ENCODE measurements at places on chromosomes 5 and 9.

DNA sequence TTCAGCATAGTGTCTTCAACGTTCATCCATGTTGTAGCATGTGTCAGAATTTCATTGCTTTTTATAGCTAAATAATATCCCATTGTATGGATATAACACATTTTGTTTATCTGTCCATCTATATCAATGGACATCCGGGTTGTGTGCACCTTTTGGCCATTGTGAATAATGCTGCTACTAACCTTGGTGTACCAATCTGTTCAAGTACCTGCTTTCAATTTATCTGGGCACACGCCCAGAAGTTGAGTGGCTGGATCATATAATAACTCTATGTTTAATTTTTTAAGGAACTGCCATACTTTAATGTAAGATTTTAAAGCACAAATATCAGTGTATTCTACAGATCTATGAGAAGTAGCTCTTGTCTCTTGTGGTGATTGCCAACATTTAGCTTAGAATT lies 43.5 kb downstream of the SCAI start:
- no peak for DNase-seq

GRCh38 chr5:111747337-111747736 lies 9.7 kb downstream of the NREP start:
- DNase-seq: no peak

GRCh38 chr5:78334811-78335210 lies 25.6 kb upstream of the SCAMP1 start:
- no peak for DNase-seq

DNA sequence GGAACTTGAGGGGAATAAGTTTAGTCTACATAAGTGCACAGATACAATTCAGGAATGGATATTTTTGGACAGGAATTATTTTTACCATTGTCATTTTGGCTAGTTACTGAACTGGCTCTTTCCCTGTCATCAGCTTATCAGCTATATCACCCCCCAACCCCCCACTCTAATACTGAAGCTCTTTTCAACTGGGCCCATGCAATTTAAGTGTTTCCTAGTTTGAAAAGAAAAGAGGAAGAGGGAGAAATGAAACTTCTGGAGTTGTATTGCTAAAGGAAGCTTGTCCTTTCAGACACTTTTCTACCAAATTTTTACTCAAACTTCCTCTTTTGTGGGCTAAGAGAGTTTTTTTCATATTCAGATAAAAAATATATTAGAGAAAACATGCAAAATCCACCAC lies 18.5 kb upstream of the TIMD4 start:
- no peak for DNase-seq

- no peak for DNase-seq
Measured at GRCh38 chr9:77679088-77679487, 31.0 kb upstream of the GNA14 start.

- no peak for DNase-seq
Measured at GRCh38 chr5:74392711-74393351, 247.7 kb downstream of the ENC1 start.

GRCh38 chr9:101705135-101705661 lies 33.2 kb downstream of the GRIN3A start:
- no peak for DNase-seq

DNA sequence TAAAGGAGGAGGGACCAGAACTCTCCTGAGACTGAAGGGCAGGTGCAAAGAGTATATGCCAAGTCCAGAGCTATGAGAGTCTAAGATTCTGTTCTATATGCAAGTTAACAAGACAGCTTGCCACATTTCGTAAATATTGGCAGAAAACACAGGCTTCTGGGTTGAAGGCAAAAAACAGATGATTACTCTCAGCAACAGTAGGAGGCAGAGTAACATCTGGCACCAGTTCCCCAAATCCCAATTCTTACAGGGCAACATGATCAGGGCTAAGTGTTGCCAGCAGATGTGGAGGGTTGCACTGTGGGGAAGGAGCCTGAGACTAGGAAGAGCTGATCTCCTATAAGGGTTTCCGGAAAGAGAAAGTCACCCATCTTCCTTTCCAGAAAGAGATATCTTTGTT lies 179.4 kb downstream of the PJA2 start:
- no peak for DNase-seq

DNA sequence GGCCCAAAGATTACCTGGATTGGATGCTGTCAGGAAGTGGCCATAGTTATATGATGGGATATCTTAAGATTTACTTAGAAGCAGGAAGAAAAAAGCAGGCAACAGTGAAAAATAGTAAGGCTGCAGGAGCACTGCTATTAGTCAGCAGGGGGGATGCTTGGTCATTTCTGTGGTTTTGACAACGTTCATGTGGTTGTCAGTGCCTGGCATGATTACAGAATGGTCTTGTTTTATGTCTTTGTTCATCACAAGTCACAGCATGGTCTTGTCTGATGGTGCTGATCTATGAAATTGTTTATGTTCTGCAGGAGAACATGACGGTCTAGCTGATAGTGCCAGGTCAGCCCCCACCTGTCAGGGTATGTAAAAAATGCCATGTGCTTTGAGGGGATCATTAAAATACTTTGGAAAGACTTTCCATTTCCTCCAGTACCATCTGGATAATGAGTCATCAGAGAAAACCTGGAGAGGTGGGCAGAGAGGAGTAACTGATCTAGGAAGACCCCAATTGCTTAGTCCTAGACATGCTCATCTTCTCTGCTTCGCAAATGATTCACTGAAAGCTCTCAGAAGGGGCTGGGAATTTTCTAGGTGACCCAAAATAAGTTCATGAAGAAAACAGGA lies 48.5 kb downstream of the PLGRKT start:
- peak; percentile 23 for DNase-seq

DNA sequence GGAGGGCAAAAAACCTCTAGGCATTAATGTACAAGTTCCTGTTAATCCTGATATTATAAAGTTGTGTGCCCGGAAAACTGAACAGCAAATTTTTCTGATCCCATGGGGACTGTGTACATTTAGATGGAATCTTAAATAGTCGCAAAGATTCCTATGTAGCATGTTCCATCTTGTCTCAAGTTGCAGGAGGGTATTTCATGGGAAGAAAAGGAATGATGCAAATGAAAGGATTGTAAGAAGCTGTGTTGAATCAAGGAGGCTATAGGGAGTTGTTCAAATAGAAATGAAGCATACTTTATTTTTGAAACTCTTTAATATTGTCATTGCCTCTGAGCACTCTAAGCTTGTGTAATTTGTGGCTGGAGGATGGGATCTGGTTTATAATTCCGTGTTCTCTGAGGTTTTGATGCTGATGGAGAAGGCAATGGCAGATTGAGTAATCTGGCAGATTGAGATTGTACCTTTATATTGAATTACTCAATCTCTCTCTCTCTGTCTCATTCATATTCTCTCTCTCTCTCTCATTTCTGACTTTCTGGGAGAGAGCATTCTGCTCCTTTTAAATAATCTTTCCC lies 288.5 kb downstream of the OSTF1 start:
- no peak for DNase-seq

DNA sequence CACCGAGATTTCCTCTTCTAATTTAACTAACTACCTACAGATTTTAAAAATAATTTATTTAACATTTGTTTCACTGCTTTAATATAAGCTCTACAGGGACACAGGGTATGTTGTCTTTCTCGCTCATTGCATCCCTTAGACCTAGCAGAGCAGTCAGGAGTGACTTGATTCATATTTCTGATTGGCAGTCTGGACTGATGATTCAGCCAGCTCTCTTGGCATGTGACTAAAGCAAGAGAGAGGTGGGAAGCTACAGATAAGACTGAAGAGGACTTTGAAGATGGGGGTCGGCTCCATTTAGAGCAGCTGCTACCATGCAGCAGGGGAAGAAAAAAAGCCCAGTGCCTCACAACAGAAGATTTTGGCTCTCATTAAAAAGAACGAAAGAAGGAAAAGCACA lies 173.4 kb upstream of the STK32A start:
- DNase-seq: no peak

GRCh38 chr9:33818167-33818846 lies 1.3 kb downstream of the UBE2R2 start:
- peak; percentile 48 for DNase-seq

DNA sequence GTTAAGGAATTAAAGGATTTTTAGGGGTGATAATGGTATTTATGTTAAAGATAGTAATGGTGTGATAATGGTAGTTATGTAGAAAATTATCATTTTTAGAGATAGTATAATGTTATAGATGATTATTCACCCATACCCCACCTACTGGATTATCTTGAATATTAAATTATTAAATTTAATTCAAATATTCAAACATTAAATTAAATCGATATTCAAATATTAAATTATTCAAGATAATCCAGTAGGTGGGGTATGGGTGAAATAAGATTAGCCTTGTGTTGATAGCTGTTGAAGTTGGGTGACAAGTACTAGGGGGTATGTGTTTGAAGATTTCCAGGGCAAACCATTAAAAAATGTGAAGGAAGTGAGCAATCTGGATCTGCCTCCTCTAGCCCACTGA lies 15.6 kb downstream of the FAM219A start:
- no peak for DNase-seq

GRCh38 chr9:23413541-23413940 lies 412.5 kb downstream of the ELAVL2 start:
- DNase-seq: no peak

GRCh38 chr9:37046683-37047082 lies 12.6 kb upstream of the PAX5 start:
- DNase-seq: no peak

DNA sequence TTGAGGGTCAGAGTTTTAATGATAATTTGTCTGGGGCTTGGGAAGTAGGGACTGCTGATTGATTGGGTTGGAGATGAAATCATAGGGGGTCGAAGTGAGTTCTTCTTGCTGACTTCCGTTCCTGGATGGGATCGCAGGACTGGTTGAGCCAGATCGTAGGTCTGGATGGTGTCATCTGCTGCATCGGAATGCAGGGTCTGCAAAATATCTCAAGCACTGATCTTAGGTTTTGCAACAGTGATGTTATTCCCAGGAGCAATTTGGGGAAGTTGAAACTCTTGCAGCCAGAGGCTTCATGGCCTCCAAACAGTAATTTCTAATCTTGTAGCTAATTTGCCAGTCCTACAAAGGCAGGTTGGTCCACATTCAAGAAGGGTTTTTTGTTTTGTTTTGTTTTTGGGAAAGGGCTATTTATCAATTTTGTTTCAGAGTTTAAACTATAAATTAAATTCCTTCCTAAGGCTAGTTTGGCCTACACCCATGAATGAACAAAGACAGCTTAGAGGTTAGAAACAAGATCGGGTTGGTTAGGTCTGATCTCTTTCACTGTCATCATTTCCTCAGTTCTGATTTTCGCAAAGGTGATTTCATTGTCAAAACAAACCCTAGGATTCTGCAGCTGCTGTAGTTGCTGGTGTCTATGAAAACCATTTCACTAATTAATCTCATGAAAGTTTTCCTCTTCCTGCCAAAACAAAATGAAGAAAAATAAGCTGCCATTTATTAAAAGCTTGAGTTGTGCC lies 388.0 kb downstream of the TMEM232 start:
- no peak for DNase-seq

- no peak for DNase-seq
Measured at GRCh38 chr5:81788329-81788728, 37.4 kb upstream of the SSBP2 start.

DNA sequence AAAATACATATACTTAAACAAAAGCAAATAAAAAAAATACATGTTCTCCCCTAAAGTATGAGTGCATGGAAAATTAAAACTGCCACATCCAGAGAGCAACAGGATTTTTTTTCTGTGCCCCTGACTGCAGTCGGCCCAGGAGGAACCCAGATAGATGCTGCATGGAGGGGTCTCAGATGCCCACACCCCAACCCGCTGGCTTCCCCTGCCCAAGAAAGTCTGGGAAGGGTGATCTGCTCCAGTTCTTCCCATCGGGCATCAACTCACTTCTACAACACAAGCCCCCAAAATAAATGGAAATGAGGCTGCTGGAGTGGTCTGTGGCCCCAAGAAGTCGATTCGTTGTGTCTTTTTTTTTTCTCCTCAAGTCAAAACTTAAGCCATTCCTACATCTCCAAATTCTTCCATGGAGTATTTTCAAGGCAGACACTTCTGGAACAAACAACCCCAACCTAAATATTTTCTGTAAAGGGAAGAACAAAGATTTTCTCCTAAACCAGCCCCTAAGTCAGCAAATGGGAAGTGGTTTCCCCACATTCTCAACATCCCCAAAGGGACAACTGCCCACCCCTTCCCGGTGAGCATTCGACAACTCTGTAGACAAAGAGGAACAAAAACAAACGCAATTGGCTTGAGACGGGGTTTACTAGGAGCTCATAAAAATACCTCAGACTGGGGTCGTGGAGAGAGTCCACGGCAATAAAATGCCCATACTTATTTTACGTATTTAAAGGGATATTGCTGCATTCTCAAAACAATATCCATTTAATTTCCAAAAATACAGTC lies 46.7 kb downstream of the ROR2 start:
- DNase-seq: no peak

GRCh38 chr9:26310294-26310693 lies 582.3 kb downstream of the CAAP1 start:
- DNase-seq: no peak

- DNase-seq: no peak
Measured at GRCh38 chr9:122065923-122066629, 27.0 kb downstream of the TTLL11 start.

DNA sequence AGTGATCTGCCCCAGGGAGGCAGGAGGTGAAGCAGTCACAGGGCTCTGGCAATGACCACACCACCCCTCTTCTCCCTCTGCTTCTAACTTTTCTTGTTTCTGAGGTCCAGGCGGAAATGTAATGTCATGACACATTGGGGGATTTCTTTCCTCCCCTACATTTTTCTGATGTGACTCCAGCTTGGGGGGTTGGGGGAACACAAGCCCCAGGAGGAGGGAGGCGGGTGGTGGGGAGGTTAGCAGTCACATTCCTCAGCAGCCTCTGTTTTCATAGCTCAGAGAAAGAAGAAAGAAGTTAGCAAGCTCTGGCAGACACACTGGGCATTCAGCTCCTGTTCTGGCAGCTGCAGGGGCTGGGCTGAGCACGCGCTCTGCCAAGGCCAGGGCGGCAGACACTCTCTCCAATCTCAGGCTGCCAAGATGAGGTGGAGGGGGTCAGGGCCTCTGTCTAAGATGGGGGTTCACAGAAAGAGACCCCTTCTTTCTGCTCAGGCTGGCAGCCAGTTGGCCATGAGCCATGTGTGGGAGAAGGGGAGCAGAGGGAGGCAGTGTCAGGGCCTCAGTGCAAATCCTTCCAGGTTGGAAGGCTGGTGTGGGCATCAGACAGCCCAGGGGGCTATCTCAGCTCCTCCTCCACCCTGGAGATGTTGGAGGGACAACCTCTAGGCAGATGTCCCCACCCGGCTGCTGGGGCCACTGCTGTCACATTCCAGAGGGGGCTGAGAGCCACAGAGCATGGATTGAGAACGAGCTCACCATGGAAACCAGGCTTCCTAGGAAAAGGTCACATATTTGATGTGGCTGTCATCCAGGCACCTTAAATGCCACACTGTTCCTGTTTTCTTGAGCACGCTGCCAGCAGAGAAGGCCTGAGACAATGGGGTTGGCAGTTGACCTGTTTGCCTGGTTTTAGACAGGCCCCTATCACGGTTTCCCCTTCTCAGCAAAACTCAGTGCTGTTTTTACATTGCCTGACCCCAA lies 20.1 kb upstream of the PFDN1 start:
- no peak for DNase-seq

DNA sequence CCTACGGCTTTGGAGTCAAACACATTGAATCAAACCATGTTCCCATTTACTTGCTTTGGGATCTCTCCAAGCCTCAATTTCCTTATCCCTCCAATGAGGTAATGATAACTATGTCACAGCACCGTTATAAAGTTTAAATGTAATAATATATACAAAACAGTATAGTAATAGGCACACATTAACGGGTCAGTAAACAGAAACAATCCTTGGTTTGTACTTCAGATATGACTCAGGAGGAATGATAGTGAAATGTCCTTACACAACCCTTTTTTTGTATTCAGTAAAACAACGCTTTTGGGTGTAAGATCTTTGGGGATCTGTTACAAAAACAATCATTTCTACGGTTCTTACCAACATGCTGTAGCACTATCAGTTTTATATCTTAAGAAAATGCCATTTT lies 178.5 kb upstream of the GNA14 start:
- no peak for DNase-seq
